ENCODE measurements at places on chromosomes 3 and 15.

DNA sequence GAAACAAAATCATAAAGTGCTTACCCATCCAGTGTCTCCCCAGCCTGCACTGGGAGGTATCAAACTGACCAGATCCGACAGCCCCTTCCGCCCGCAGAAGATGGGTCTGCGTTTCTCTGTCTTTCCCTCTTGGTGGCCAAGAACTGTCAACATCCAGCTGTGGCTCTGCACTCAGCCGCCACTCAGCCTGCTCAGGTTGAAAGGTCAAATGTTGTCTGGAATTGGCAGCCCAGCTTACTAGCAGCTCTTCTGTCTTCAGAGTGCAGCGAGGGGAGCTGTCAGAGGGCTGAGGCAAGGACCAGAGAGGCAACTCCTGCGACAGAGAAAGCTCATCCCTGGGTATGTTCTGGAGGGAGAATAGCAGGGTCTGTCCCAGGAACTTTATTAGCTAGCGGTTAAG lies 45.4 kb downstream of the GOLGA6L2 start:
- no peak for DNase-seq

GRCh38 chr3:64319391-64319790 lies 94.1 kb upstream of the PRICKLE2 start:
- no peak for DNase-seq

GRCh38 chr3:133256787-133257483 lies 142.9 kb upstream of the BFSP2 start:
- DNase-seq, result no peak

DNA sequence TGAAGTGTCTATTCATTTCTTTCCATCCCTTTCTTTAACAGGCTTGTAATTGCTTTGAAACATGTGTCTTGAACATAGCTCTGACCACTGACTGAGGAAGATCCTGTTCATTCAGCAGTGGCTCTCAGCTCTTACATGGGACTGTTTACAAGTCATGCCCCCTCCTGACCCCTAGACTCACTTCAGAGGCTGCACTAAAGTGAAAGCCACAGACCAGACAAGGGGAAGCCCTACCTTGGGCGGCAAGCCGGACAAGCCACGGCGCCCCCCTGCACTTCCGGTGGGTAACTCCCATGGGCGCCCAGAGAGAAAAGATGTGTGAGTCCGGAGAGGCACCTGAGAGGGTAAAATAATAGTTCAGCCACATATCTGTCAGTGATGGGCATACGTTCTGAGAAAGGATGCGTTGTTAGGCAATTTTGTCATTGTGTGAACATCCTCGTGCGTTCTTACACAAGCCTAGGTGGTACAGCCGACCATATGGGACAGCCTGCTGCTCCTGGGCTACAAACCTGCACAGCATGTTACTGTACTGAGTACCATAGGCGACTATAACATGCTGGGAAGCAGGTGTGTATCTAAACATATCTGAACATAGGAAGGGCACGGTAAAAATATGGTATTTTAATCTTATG lies 116.2 kb downstream of the CHSY1 start:
- no peak for DNase-seq

DNA sequence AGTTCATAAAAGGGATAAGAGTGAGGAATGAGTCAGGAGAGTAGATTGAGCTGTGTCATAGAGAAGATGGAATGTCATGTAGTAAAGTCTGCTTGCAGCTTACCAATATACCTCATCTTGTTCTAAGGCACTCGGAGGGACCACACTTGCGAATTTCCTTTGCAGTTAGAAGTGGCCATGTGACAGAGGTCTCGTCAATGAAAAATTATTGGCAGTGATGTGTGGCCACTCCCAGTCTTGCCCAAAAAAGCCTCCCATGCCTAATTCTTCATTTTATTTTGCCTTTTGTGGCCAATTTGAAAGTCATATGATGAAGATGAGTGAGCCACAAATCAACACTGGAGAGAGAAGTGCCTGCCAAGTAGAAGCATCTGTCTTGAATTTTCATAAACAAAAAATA lies 465.6 kb upstream of the ZNF385D start:
- DNase-seq, result no peak

DNA sequence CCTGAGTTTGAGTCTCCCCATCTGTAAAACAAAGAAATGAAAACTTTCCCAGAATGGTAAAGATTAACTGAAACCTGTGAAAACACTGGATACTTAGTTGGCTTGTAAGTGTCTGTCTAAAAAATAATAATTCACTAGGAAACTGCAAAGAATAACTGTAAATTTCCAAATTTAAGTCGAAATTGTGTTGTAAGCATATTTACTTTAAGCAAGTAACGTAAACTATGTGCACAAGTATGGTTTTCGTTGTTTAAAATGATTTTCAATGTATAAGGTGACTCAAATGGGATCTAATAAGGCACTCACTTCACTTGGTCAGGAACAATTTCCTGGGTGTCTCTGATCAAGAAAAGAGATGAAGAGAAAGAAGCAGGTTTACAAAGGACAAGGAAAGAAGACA lies 8.5 kb upstream of the TARS3 start:
- DNase-seq, result no peak

DNA sequence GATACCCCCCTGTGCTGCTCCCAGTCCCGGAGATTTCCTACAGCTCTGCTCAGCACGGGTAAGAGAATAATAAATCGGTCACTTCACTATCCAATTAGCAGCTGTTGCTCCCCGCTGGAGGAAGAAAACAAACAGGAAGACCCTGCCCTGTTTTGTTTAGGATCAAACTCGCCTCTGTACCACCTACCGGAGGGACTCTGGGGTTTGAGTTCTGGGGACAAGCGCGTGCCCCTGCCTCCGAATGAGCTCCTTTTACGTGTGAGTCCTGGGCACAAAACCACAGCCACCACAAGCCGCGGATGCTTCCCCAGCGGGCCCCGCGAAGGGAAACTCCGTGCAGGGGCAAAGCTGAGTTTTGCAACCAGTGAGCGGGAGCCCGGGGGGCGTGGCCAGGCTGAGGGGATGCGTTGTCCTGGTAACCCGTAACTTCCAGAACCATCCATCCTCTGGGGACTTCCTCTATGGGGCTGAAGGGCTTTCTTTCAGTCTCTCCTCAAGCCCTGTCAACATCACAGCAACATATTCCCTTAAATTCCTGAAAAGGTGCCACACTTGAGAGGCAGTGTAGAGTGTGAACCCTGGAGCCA lies 315.7 kb upstream of the PROK2 start:
- DNase-seq, result peak; percentile 65

Data from stimulated activated CD8-positive, alpha-beta memory T cell treated with anti-CD3 and anti-CD28 coated beads, Interleukin-15, amount 100 ng/mL, for 24 hours (primary cell).